Erythroblast (primary cell): ENCODE measurements at places on chromosomes 11 and 22.
A peak's percentile ranks its signal among the peaks of the same experiment; 100 is the strongest.

DNA sequence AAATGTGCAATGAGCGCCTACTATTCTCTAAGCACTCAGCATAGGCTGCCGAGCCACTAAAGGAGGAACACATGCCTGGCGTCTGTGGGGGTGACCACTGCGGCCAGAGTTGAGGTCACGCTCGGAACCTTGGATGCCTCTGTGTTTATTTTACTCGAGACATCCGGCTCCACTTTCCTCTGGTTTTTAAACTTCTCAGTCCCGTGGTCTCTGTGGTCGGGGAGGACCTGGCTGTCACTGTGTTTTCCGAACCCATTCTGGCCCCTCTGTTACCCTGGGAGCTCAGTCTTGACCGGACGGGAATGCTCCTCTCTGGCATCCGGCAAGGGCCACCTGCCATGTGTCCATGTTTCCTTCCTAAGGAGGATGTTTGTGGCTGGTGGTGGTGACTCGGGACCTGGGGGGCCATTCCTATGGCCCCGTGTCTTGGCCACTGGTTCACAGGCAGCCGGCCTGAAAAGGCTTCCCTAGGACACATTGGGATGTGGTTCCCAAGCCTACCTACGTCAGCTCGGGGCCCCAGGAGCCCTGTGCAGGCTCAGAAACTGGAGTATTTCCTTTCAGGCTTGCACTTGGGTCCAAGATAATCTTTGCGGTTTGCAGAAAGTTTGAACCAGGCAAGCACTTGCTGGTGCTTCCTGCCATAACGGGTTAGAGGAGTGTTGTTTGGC is 46.7 kb upstream of the PARVG start:
- DNase-seq = no peak

- no peak for DNase-seq
Measured at GRCh38 chr22:31367426-31367825, 21.3 kb upstream of the PATZ1 start.

DNA sequence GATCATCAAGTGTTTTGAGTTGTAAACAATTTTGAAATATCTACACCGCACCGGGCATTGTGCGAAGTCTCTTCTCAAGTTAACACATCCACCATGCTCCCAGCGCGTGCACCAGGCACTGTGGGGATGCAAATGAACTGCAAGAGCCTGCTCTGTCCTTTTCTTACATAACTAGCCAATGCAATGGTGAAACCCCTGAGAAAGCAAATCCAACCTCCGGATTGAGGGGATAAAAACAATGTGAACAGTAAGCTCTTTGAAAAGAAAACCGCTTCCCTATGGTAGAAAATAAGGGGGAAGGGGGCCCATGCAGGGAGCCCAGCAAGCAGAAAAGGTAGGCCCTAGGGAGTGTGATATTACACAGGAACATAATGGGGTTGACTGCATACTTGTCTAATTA is 274.9 kb upstream of the MPPED2 start:
- no peak for DNase-seq

DNA sequence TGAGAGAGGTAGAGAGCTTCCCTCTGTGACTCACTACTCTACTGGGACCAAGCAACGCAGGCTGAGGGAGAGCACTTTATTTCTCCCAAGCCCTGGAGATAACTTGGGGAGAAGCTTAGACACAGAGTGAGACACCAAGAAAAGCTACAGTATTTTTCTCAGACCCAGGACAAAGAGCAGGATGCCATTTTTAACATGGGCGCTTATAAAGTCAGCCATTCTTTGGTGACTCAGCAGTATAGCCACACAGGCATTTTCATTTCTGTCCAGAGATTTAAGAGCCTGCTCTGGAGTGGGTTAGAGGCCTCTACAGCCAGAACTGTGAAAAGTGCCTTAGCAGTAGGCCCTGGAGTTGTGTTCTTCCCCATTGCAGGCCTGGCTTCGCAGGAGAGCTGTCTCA is 55.0 kb upstream of the GLYAT start:
- no peak for DNase-seq

- no peak for DNase-seq
Measured at GRCh38 chr11:128512474-128512996, 74.8 kb downstream of the ETS1 start.

- DNase-seq = peak; percentile 38
Measured at GRCh38 chr22:42699281-42699975, 21.2 kb downstream of the A4GALT start.

GRCh38 chr22:49292909-49293308 is 534.8 kb downstream of the BRD1 start:
- DNase-seq = no peak

- peak; percentile 66 for DNase-seq
Measured at GRCh38 chr11:94129512-94130297, 1.1 kb downstream of the PANX1 start.

DNA sequence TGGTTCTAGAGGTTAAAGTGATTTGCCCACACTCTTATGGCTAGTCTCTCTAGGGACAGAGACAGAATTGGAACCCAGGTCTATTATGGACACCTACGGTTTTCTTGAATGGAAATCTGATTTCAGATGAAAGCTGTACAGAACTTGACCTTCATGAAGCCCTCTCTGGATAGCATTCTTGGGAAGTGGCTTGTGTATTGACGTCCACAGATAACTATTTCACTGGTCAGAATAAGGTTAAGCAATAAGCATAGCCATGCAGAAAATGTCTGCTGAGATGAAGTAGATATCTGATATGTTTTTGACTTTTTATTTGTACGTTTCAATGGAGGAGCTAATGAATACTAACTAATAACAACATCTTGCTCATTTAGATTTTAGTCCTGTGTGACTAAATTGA is 1.1 kb downstream of the TLCD5 start:
- DNase-seq = no peak

GRCh38 chr11:1618231-1618630 is 3.7 kb downstream of the KRTAP5-4 start:
- no peak for DNase-seq

DNA sequence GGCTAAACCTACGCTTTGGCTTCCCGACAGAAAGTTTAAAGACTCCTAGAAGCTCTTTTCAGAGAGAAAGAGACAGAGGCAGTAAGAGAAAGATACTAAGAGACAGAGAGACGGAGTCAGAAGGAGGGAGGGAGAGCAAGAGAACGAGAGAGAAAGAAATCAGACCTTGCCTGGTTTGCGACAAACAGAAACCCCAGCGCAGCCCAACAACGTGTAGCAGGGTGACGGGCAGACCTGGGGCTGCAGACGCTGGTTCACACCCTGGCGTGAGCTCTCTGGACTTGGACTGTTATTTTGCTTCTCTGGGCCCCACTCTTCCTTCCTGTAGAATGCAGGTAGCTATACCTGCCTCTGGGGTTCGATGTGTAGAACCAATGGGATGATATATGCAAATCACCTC is 244.4 kb upstream of the SYN3 start:
- DNase-seq = no peak

- DNase-seq = no peak
Measured at GRCh38 chr11:56027354-56027753, at the start of gene OR5AS1. TSS of gene OR5AS1 (plus strand) at chr11:56027654. CDS start at chr11:56030419, 2,765 bp downstream.

DNA sequence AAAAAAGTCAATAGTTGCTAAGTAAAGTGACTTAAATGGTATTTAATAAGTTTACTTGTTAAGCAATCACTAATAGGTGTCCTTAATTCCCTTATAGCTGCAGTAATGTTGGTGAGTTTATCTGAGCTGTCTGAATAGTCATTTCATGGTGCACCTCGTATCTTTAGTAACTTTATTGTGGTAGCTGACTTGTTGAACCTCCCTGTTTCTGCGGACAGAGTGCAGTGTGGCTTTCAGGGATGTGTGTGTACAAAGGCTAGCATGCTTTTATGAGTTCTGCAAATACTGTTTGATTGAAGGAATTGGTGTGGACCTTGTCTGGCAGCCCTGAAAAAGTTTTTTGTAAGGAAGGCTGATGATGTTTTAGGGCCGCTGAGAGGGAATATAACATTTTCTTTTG is 2.6 kb downstream of the ZNRF3 start:
- DNase-seq = no peak

DNA sequence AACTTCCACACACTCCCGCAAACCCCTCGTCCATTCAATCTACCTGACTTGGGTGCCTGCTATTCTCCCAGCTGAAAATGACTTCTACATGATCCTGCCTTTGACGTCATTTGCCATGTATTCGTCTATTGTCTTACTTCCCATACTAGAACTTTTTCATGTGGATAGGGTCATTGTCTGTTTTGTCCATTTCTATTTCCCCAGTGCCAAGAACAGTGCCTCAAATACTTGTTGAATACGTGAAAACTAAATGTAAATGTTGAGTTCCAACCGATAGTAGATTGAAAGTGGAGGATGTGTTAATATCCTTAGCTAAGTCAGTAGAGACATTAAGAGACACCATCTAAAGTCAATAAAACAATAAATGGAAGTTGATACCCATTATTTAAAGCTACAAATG is 935 bp downstream of the TRIM68 start:
- DNase-seq = no peak

GRCh38 chr11:82978422-82979099 is 77.0 kb downstream of the DDIAS start:
- no peak for DNase-seq

- no peak for DNase-seq
Measured at GRCh38 chr11:69093106-69093505, 44.4 kb downstream of the TPCN2 start.

- DNase-seq = no peak
Measured at GRCh38 chr11:12860827-12861226, 148.3 kb upstream of the RASSF10 start.

DNA sequence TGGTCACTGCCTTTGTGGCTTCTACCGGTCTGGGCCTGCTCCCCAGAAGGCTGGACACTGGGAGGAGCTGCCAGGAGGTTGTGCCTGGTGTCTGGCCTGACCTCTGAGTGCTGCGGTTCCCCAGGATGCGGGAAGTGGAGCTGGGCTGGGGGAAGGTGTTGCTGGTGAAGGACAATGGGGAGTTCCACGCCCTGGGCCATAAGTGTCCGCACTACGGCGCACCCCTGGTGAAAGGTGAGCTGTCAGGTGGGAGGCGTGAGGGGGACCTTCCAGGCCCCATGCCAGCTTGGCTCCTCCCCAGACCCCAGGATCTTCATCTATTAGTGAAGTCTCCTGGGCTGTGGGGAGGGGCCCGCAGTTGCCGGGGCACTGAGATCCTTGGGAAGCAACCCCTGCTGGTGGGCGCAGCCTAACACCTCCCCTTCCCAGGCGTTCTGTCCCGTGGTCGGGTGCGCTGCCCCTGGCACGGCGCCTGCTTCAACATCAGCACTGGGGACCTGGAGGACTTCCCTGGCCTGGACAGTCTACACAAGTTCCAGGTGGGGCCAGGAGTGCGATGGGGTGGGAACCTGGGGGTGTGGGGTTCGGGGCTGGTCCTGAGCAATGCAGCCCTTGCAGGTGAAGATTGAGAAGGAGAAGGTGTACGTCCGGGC is 6.7 kb downstream of the AIFM3 start:
- DNase-seq = no peak

GRCh38 chr22:27986937-27987336 is 67.9 kb upstream of the PITPNB start:
- DNase-seq = no peak

- DNase-seq = peak; percentile 96
Measured at GRCh38 chr11:61919705-61920631, 2.6 kb upstream of the RAB3IL1 start.

GRCh38 chr11:34379079-34379478 is 21.3 kb upstream of the ABTB2 start:
- DNase-seq = no peak

- DNase-seq = no peak
Measured at GRCh38 chr22:36323182-36323854, 64.4 kb downstream of the MYH9 start.

- no peak for DNase-seq
Measured at GRCh38 chr22:45582236-45582954, 79.7 kb downstream of the FBLN1 start.

DNA sequence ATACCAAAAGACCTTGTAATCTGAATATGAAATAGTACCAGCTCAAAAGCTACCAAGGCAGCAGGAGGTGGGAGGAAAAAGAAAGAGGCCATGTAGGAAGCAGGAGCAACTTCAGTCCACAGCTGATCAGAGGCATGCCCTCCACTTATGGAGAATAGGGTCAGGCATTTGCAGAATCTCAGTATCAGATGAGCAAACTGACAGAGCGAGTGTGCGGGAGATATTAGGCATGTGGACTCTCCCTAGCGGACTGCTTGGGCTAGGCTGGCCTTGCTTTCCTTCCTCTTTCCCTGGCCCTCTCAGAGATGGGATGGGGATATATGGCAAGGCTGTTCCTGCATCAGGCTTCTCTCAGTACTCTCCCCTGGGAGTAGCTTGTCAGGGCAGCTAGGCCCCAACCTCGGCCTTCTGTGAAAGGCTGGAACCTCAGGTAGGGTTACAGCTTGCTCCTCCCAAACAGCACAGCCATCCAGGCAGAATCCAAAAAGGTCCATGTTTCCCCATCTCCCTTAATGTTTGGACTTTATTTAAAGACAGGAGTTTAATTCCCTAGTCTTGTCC is 37.0 kb downstream of the ETS1 start:
- DNase-seq = no peak

- DNase-seq = no peak
Measured at GRCh38 chr11:125141178-125141577, 23.4 kb upstream of the PKNOX2 start.

DNA sequence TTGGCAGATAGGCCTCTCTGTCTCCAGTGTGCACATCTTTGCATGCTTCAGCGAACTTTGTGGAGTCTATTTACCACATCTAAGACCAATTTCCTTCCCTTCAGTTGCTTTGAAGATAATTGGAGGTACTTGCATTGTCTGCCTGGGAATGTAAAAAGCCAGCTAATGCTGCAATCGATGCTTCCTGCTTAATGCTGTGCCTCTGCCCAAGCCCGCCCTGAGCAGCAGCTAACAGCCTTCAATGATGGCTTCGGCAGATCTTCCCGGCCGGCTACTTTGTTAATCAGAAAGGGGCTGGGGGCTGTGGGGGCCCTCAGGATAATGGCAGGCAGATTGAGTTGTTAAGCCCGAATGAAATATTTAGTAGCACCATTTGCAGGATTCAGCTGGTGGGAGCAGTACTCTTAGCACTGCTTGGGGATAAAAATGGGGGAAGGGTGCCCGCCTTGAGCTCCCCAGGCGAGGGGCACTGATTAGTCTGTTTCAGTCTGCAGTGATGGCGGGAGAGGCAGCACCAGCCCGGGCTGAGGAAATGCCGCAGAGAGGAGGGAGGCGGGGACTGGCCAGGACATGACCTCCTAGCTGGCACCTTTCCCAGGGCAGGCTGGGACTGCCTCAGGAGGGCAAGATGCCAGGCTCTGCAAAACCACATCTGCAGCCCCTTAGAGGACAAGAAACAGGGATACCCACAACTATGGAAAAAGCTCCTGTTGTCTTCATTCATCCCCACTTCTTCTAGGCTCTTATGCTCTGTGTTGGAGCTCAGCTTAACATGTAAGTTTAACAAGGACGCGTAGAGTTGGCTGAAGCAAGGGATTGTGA is 460.0 kb downstream of the BUD13 start:
- no peak for DNase-seq

DNA sequence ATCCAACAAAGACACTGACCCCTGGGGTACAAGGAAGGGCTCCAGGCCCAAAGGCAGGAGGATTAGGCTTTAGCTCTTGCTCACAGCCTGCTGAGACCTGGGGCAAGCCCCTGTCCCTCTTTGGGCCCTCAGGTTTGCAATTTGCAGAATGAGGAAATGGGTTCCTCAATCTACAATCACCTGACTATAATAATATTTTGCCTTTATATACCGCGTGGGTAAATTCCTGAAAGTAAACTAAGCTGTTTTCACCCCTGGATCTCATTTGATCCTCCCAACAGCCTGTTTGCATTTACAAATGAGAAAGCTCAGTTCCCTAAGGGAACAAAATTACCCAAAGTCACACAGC is 797 bp downstream of the STARD10 start:
- DNase-seq = no peak

- no peak for DNase-seq
Measured at GRCh38 chr22:49777569-49778249, 50.0 kb downstream of the BRD1 start.
